Heart left ventricle (tissue), 16 donors: ENCODE measurements at places on chromosomes 4 and X.
A peak's percentile ranks its signal among the peaks of the same experiment; 100 is the strongest.

DNA sequence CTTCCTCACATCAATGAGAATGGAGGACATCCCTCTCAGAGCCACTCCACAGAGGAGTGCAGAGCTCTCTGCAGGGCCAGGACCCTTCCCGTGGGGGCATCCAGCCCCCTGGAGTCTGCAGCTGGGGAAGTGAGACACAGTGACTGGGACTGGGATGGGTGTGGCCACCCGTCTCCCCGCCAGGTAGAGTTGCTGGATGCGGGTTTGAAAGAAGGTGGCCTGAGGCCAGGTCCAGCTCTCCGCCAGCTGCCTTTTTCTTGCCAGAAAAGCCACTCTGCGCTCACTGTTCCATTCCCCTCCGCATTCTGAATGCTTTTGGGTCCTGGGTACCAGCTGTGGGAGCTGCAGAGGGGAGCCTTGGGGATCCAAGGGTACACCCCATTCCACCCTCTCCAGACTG is 82.6 kb downstream of the ABLIM2 start:
- DNase-seq: no peak

DNA sequence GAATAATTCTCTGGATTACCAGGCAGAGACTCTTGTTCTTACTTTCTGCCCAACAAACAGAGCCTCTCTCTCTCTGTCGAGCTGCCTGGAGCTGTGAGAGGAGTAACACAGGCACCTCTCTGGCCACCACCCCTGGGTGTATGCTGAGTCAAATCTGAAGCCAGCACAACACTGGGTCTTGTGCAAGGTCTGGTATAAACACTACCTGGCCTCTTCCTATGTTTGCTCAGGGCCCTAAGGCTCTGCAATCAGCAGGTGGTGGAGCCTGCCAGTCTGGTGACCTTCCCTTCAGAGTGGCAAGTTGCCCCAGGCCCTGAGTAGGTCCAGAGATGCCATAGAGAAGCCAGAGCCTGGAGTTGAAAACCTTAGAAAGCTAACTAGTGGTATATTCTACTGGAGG is 139.9 kb downstream of the CPXCR1 start:
- no peak for DNase-seq

- DNase-seq: peak; percentile 54
Observed at GRCh38 chrX:19543951-19544381, 28.7 kb upstream of the MAP3K15 start.

- DNase-seq: no peak
Observed at GRCh38 chr4:76867880-76868655, 29.9 kb downstream of the SOWAHB start.

- DNase-seq: peak; percentile 83
Observed at GRCh38 chrX:153944140-153944799, at the start of gene RENBP. Gene RENBP, minus strand, starts transcription at chrX:153944643. Its CDS starts 33 bp downstream, at chrX:153944610.

GRCh38 chr4:89119166-89119565 is 7.8 kb downstream of the TIGD2 start:
- DNase-seq: no peak

DNA sequence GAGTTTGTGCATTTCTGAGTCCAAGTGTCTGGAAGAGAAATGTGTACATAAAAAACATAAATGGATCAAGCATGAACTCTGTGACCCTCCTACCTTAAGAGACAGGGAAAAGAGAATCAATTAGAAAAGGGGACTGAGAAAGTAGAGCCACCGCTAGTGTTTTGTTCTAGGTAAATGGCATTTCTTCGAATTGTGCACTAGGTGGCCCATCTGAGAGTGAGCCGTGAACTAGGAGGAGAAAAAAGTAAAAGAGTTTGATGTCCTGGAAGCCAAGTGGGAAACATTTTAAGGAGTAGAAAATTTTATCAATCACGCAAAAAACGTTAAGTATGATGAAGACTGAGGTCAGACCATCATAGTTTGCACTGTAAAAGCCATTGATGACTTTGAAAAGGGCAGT is 55.1 kb downstream of the NAF1 start:
- DNase-seq: no peak

GRCh38 chrX:116281106-116281505 is 110.6 kb downstream of the AGTR2 start:
- DNase-seq: no peak

- DNase-seq: peak; percentile 29
Observed at GRCh38 chr4:54090804-54091623, 8.9 kb upstream of the GSX2 start.

GRCh38 chr4:35697210-35697736 is 547.0 kb downstream of the ARAP2 start:
- no peak for DNase-seq

GRCh38 chr4:174244441-174244840 is 39.0 kb downstream of the FBXO8 start:
- no peak for DNase-seq

DNA sequence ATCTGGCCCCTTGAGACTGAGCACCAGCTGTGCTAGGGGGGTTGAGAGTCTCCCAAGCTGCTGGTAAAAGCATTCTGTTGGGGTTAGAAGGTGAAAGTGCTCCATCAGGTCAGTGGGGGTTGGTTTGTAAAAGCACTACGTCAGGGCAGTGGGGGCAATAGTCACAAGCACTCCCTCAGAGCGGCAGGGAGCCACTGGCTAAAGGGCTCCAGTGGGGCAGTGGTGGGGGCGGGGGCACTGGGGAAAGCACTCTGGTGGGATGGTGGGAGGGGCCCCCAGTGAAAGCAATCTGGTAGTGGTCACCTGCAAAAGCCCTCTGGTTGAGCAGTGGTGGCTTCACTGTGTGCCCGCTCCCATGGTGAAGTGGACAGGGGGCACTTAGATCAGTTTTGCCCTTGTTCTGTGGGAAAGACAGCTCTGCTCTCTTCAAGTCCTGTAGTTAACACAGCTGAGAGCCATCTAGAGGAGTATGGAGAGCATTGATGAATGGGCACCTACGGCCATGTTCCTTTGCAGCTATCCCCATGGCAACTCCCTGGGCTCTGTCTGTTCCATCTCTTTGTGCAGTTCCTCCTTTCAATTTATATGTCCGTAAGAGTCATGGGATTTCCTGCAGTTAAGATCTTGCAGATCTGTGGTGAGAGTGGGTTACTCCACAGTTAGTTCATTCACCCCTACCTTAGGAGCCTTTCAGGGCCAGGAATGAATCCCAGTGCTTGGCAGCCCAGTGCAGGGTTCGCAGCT is 106.4 kb downstream of the SH3BGRL start:
- DNase-seq: no peak

GRCh38 chr4:89056953-89057398 is at the start of gene FAM13A:
Gene FAM13A, minus strand, starts transcription at chr4:89057185. Its CDS starts 221 bp downstream, at chr4:89056964.
- DNase-seq: peak; percentile 83

DNA sequence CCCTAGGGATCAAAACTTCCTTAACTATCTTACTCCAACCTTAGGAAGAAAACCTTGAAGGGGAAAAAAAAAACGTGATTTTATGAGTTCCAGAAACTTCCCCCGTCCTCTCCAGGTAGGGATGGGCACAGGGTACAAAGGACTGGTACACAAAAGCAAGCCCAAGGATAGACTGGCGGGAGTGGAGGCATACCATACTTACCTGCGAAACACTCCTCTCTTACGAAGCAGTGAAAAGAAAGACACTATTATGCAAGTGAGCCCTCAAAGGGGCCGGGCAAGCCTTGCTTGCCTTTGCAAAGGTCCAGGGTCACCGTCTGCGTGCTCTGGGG is 651 bp downstream of the TSPAN6 start:
- no peak for DNase-seq

DNA sequence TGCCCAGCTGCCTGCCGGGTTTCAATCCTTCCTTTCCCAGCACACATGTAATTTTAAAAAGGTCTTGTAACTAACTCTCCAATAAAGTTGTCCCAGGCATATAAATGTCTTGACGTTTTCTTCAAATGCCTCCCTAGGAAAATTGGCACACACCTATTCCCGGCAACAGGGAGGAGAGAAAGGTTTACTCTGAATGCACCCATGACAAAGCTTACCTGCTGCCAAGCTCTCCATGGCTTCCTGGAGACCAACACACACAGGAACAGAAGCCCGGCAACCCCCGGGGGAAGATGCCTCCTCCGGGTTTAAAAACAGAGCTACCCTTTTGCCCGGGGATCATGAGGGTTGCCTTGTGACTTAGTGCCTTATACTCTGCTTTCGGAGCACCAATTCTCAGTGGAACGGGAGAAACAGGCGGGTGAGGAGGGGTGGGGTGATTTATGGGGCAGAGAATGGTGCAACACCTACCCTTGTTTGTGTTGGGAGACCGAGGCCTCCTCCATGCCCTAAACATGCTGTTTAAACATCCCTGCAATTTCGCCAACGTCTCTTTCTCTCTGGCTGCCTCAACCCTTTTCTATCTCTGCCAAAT is 4.8 kb upstream of the GYG2 start:
- no peak for DNase-seq

- DNase-seq: no peak
Observed at GRCh38 chr4:107896646-107897045, 34.7 kb upstream of the CYP2U1 start.

DNA sequence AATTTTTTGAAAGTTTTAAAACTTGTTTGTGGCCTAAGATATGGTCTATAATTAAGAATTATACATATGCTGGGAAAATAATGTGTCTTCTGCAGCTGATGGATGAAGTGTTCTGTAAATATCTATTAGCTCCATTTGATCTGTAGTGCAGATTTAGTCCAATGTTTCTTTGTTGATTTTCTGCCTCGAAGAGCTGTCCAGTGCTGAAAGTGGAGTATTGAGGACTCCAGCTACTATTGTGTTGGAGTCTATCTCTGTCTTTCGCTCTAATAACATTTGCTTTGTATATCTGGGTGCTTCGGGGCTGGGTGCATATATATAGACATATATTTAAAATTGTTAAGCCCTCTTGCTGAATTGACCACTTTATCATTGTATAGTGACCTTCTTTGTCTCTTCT is 2127.3 kb downstream of the PCDH7 start:
- no peak for DNase-seq

GRCh38 chrX:104712515-104712914 is 146.5 kb downstream of the IL1RAPL2 start:
- no peak for DNase-seq

DNA sequence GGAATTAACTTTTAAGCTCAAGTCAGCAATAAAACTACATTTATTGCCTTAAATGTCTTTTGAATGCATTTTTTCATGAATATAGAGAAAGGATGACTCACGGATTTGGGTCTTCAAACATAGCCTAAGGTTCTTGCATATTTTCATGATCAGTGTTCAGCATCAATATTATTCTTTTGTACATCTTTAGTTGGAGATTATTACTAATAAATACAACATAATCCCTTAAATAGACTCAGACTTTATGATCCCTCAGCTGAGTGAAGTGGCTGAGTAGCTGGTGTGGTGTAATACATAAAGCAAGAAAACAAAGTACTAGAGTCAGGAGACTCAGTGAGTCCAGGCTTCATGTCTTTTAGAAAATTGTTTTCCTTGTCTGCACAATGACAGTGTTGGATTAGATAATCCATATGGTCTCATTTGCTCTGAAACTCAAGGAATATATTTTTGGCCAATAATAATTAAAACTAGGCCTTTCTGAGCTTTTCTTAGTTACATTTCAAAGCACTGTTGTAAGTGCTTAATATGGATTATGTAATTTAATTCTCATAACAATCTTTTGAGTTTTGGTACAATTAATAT is 78.3 kb upstream of the UNC5C start:
- DNase-seq: no peak

GRCh38 chrX:100677611-100678181 is 33.7 kb downstream of the SRPX2 start:
- DNase-seq: no peak

- DNase-seq: no peak
Observed at GRCh38 chr4:128658214-128658631, 151.3 kb upstream of the JADE1 start.

- DNase-seq: no peak
Observed at GRCh38 chrX:48747415-48748016, 14.0 kb upstream of the GLOD5 start.

GRCh38 chrX:47458528-47458927 is 24.5 kb downstream of the ZNF41 start:
- DNase-seq: no peak

- no peak for DNase-seq
Observed at GRCh38 chr4:56671860-56672259, 9.2 kb downstream of the HOPX start.

GRCh38 chrX:100979881-100980607 is 10.5 kb downstream of the ARL13A start:
- DNase-seq: no peak

- no peak for DNase-seq
Observed at GRCh38 chr4:37858872-37859271, 32.0 kb upstream of the TBC1D1 start.

DNA sequence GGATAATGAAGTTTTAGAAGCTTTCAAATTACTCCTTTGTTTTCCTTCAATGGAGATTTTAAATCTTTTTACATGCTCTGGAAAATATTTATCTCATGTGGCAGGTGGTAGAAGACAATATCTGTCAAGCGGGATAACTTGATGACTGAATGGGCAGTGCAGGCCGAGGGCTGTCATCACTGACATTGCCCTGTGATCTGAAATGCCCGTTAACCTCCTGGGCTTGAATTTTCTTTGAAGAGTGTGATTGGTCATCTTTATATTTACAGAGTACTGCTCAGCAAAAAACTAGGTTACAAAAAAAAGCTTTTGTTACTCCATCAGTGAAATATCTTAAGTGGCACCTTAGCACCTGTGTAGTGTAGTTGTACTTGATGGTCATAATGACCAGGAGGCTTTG is 147.5 kb downstream of the GATB start:
- no peak for DNase-seq

- DNase-seq: no peak
Observed at GRCh38 chr4:105191621-105192210, 45.0 kb downstream of the TET2 start.

- DNase-seq: peak; percentile 36
Observed at GRCh38 chrX:37871626-37872302, 24.4 kb upstream of the DYNLT3 start.

GRCh38 chr4:64250061-64250460 is 159.2 kb downstream of the TECRL start:
- DNase-seq: no peak

- no peak for DNase-seq
Observed at GRCh38 chr4:71648448-71648847, 135.4 kb downstream of the GC start.

DNA sequence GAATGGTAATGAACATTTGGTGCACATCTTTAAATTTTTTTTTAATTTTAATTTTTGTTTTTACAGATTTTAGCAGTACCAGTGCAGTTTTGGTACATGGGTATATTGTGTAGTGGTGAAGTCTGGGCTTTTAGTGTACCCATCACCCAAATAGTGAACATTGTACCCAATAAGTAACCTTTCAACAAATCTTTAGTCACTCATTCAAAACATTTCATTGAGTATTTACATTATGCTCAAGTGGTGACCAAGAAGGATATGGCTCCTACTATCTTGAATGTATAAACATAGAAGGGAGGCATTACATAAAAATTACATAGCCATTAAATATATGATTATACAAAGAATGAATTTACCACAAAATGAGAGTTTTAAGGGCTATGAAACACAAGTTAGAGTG is 223.3 kb downstream of the SPRY1 start:
- no peak for DNase-seq

DNA sequence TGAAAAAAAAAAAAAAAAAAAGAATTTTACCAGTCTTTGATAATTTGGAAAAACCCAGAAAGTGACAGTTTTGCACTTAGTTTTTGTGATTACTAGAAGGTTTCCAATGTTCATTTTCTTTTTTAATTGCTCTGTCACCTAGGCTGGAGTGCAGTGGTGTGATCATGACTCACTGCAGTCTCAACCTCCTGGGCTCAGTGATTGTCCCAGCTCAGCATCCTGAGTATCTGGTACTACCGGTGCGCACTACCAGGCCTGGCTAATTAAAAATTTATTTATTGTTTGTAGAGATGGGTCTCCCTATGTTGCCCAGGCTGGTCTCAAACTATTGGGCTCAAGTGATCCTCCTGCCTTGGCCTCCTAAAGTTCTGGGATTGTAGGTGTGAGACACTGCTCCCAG is 3.3 kb downstream of the NUDT9 start:
- no peak for DNase-seq

GRCh38 chr4:39712819-39713607 is 15.1 kb downstream of the UBE2K start:
- DNase-seq: no peak
